CD4-positive, alpha-beta T cell treated with Interferon gamma for 1 hour (primary cell): ENCODE measurements at places on chromosomes 12 and 14.

- DNase-seq = no peak
Observed at GRCh38 chr14:76422662-76423061, 46.7 kb downstream of the ESRRB start.

- DNase-seq = no peak
Observed at GRCh38 chr14:85471744-85472143, 58.2 kb upstream of the FLRT2 start.

GRCh38 chr14:105484069-105484996 is 2.4 kb upstream of the CRIP1 start:
- DNase-seq = peak; percentile 80

GRCh38 chr14:51342226-51342625 is 102.2 kb downstream of the TMX1 start:
- DNase-seq = no peak

GRCh38 chr14:101588286-101588975 is 27.1 kb downstream of the DIO3 start:
- no peak for DNase-seq

DNA sequence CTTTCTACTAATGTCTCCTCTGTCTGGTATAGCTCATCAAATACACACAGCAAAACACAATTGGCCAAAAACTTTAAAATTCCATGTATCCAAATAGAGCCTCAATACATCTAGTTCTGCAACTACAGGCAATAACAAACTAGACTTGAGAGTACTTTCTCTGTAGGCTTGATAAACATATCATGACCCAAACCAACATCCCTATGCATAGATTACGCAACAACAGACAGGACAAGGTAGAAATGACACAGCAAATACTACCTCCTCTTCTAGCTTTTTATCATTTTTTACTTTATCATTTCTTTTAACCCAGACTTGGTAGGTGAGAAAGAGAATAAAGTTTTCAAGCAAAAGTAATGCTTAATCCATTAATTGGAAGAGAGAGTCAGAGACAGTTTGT is 41.8 kb downstream of the EML5 start:
- DNase-seq = no peak

DNA sequence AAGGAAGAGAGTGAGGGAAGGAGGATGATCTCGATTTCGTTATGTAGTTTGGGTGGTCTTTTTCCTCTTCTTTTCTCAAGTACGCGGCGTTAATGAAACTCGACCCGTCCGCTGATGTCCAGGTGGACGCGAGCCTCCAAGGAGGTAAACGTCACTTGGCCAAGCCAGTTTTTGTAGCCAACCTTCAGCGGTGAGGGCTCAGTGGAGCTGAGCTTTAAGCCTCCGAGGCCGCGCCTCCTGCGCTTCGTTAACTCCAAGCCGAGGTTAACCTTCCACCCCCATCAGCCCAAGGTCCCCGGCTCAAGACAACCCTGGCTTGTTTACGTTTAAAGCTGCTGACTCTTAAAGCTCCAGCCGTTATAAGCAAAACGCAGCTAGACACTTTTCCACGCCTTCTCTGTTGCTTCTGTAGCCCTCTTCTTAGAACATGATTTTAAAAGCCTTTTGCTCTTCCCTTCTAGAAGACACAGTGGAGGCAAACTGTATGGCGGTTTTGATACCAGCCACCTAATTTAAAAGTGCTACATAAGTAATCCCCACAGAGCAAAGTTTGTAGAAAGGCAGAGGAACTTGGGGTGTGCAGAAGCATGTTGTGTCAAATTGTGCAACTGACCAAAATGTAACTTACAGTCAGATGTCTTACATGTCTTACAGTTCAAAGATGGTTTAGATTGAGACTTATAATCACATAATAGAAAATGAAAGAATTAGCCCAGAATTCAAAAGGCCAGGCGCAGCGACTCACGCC is 923 bp upstream of the ITPR2 start:
- peak; percentile 8 for DNase-seq

DNA sequence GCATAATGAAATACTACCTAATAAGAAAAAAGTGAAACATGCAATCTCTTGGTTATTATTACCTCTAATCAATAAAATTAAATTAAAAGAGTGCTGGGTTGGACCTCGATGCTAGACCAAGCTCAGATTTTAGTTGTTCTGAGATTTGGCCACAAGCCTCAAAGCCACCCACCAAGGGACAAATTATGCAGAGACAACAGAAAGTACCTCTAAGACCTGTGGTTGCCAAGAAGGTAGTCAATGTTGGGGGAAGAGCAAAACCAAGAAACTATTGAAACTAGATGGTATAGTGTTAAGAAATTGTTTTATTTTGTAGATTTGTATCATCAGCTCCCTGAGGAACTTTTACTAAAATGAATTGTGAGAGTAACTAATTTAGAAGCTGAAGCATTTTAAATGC is 43.8 kb upstream of the ARID2 start:
- DNase-seq = no peak

- no peak for DNase-seq
Observed at GRCh38 chr12:68557011-68557730, 53.5 kb upstream of the RAP1B start.

GRCh38 chr14:63468294-63468693 is 74.9 kb downstream of the PPP2R5E start:
- no peak for DNase-seq

DNA sequence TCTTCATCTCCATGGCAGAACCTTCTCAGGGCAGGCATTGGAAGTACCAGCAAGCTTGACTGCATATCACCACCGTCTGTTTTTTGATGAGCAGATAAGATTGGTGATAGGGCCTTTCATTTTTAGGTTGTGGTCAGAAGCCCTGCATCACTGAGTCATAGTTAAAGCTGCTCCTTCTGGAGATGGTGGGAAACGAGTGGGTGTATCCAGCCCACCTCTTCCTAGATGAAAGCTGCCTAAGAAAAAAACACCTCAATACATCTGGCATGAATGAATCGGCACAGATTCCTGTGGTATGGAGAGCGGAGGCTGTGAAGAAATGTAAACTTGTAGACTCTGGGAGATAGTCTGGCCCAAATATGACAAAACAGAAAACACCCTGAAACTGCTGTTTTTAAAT is 248.7 kb upstream of the EGLN3 start:
- DNase-seq = no peak

GRCh38 chr14:68814539-68815297 is 21.9 kb upstream of the ZFP36L1 start:
- peak; percentile 72 for DNase-seq

DNA sequence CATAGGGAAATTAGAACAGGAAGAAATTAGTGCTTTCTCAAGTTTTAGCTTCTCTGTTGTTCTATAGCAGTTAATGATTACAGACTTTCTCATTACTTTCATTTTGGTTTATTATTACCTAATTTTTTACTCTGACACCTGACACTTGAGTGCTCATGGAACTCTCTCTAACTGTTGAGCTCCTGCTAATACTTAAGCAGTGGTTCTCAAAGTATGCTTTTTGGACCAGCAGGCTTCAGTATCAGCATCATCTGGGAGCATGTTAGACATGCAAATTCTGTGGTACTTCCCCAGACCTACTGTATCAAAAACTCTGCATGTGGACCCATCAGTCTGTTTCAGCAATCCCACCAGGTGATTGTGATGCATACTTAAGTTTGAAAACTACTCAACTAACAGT is 235.3 kb downstream of the CCDC91 start:
- no peak for DNase-seq

GRCh38 chr12:81284137-81284536 is 206.3 kb downstream of the ACSS3 start:
- DNase-seq = no peak

DNA sequence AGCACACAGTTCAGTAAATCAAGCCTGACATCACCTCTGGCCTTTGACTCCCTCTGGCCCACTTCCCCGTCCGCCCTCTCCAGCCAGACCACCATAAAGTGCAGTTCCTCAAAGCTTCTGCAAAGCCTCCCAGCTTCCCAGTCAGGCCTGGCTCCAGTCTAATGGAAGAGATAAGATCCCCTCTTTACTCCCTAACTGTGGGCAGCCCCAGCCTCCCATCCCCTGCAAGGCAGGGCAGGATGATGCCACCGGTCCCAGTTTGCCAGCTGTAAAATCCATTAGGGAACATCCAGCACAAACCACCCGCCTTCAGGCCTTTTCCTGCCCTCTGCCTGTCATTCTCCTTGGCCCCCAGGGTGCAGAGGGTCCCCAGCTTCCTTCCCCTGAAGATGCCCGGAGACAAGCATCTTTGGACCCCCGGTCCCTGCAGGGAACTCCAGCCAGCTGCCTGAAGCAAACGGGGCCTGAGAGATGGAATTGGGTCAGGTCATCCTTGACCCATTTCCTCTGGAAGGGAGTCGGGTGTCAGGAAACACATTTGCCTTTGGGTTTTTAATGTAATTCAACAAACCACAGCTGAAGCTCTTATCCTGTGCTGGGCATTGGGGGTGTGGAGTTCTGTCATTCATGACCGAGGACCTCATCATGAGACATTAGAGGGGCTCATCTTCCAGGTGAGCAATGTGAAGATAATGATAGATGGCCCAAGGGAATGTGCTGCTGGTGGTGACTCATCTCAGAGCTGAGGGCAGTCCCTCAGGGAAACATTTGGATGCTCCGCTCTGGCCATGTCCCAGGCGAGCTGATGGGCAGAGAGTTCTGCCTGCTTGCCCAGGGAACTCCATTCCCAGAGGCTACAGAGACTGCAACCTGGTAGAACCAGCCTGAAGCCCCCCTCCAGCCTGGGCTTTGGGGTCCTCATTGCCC is 93.8 kb upstream of the CLMN start:
- no peak for DNase-seq

GRCh38 chr12:67735868-67736267 is 87.3 kb downstream of the DYRK2 start:
- no peak for DNase-seq

GRCh38 chr14:65849558-65849957 is 437.0 kb downstream of the FUT8 start:
- no peak for DNase-seq

DNA sequence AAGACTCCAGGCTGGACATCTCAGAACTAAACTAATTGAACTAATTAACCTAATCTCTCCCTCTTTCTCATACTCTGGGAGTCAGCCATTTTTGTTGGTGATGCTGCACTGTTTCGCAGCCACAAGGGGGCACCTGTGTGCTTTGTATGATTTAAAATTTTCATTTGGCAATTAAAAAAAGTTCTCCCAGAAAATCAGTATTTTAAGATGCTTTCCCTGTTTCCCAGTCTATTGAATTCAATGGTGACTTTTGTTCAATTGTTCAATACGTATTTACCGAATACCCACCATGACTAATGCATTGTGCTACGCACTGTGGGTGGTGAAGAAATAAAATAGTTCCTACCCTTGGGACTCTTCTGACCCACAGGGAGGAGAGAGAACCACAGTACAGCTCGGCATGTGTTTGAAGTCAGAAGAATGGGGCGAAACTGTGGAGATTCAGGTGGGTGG is 63.7 kb downstream of the ZNF664 start:
- peak; percentile 28 for DNase-seq

DNA sequence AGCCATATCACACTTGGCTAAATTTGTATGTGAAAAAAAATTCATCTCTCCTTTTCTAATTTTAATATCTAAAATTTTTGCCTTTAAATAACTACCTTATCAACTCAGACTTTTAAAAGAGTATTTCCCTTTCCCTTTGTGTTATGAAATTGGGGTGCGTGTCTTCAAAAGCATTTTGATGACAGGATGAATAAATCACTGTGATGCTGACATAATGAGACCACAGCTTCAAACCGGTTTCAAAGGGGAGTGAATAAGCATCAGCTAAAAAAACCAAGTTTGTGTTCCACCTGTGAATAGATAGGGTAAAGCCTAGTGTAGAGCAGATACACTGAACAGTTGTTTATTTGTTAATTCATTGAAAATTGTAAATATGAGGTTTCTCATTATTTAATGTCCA is 85.0 kb downstream of the LGR5 start:
- DNase-seq = no peak

GRCh38 chr12:30858471-30858870 is 68.1 kb upstream of the TSPAN11 start:
- DNase-seq = no peak
